Thyroid gland (tissue), 4 donors: ENCODE measurements at places on chromosomes 1 and 21. TPM values are rescaled to one million over a fixed set of nuclear protein-coding genes. Genes with fewer than 3 reads are reported as not detected.

DNA sequence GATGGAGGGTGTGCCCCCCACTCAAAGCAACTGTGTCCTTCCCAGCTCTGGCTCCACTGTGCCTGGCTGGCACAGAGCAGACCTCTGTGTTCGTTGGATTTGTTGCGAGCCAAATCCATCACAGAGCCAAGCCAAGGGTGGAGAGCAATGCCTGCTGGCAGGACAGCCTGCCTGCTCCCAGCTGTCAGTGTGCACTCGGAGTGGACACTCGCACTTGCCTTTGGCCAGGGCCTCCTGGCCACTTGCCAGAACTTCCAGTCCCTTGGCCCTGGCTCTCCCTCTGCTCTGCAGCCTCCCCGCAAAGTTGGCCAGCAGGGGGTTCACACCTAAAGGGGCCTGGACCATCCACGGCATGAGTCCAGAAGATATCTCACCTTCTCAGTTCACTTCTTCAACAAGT lies 16.4 kb downstream of the HEYL start:
- no peaks in the 10 kb centered on the region for H3K36me3 ChIP-seq
- no peaks in the 10 kb centered on the region for H3K27me3 ChIP-seq
- H3K4me1 ChIP-seq = peaks cover 7% of the 10 kb centered on the region

- no peak for DNase-seq
- peaks cover 65% of the 10 kb centered on the region for H3K27me3 ChIP-seq
- no peak overlapping the region for H3K27ac ChIP-seq
- no peak overlapping the region for H3K4me3 ChIP-seq
- no peaks in the 10 kb centered on the region for H3K36me3 ChIP-seq
- peaks cover 15% of the 10 kb centered on the region for H3K4me1 ChIP-seq
Measured at GRCh38 chr1:156439036-156439776, 61.4 kb downstream of the MEF2D start.

DNA sequence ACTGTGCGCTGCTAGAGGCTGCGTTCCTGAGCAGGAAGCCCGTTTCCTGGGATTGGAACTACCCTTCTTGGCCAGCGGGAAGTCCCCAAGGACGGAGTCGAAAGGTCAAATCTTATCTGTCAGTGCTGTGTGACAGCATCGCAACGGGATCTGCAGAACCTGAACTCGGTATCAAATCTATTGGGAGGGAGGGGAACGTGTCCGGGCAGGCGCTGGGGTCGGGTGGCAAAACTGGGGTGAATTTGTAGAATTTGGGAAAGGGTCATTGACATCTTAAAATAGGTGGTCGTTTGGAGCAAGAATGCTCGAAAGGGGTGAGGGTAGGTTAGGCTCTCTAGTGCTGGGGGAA lies 725 bp upstream of the ARPC5 start:
- H3K36me3 ChIP-seq = no peaks in the 10 kb centered on the region
- no peaks in the 10 kb centered on the region for H3K27me3 ChIP-seq
- H3K4me3 ChIP-seq = peak overlapping the region; percentile 82
- no peak for DNase-seq
- H3K4me1 ChIP-seq = peaks cover 29% of the 10 kb centered on the region

- H3K27ac ChIP-seq = peak overlapping the region; percentile 8
- peak; percentile 47 for DNase-seq
- no peaks in the 10 kb centered on the region for H3K4me1 ChIP-seq
- H3K4me3 ChIP-seq = no peak overlapping the region
- no peaks in the 10 kb centered on the region for H3K36me3 ChIP-seq
Measured at GRCh38 chr1:239233626-239234025, 152.7 kb upstream of the CHRM3 start.

GRCh38 chr1:228452194-228453021 lies 34.8 kb upstream of the RNF187 start:
- no peaks in the 10 kb centered on the region for H3K4me1 ChIP-seq
- H3K27ac ChIP-seq = no peak overlapping the region
- no peaks in the 10 kb centered on the region for H3K27me3 ChIP-seq
- no peak overlapping the region for H3K4me3 ChIP-seq
- H3K36me3 ChIP-seq = no peaks in the 10 kb centered on the region

DNA sequence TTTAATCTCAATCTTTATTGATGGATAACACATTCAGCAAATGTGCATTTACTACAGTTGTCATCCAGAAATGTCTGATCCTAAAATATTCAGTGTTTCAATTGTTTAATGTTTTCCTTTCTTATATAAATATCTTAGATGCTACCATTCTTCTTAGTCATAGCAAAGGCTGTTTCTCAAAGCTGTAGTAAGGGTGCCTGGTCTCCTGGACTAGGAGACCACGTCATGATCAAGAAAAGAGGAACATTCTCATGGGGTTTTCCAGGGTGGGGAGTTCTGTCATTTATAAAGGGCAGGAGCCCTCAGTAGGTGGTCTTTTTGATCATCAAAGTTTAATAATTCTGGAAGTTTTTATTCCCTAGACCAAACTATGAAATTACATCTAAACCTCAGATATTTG lies 292.8 kb downstream of the HMCN1 start:
- H3K4me3 ChIP-seq = no peak overlapping the region
- no peak overlapping the region for H3K27ac ChIP-seq
- H3K27me3 ChIP-seq = no peaks in the 10 kb centered on the region
- DNase-seq = no peak
- no peaks in the 10 kb centered on the region for H3K36me3 ChIP-seq

DNA sequence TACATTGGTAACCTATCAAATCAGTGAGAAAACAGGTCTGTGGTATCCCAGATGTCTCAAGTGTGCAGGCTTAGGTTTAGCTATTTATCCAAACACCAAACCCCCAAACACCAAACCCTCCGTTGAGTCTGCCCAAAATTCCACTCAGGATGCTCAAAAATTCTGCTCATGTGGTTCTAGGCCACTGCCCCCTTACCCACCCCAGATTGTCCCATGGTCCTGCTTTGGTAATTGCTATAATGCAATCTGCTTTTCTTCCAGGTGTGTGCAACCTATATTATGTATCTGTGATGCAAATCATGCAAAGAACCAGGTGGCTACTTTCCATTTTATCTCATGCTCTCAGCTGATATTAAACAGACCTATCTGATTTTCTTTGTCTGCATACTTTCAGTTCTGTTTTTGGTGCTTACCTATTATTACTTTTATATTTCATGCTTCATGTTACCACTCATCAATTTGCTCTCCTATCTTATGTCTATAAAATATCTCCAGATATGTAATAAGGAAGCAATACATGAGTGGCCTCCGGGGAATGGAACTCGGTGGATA lies 123.7 kb downstream of the TOMM20 start:
- DNase-seq = no peak
- no peaks in the 10 kb centered on the region for H3K27me3 ChIP-seq
- H3K4me1 ChIP-seq = peaks cover 14% of the 10 kb centered on the region
- no peak overlapping the region for H3K27ac ChIP-seq

DNA sequence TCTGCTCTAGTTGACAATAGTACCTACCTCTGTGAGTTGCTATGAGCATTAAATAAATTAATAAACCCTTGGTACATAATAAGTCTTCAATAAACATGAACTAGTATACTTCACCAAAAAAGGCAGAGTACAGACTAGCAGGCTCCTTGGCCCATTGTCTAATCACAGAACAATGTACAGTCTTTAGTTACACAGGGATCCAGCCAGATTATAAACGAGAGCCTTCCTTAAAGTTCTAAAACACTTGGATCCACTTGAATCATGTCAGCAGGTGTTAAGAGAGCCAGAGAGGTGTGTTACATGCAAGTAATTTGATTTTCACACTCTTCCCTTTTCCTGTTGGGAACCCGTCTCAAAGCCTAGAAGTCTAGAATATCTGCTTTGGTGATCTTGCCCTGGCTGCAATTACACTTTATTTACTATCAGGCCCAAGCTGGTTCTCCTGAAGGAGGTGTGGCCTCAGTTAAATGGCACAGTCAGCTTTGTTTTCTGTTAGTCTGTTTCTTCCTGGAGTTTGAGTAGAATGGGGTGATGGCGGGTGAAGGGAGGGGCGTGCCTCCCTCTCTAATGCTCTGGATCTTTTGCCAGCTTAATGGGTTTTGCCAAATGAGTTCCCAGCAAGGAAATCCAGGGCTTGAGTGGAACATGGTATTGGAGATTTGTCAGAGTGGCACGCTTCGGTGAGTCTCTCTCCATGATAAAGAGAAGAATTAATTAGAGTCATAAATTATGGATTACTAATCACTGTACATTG lies 570.9 kb upstream of the CAMK1G start:
- DNase-seq = no peak
- H3K36me3 ChIP-seq = no peaks in the 10 kb centered on the region
- H3K4me1 ChIP-seq = no peaks in the 10 kb centered on the region
- no peak overlapping the region for H3K27ac ChIP-seq

The ELAPOR1 gene
- total RNA-seq = 17.5 TPM

The XPR1 gene
- 34.9 TPM for total RNA-seq

The MARK1 gene
- total RNA-seq = 10.9 TPM
